ENCODE measurements at places on chromosomes 6 and 20.

DNA sequence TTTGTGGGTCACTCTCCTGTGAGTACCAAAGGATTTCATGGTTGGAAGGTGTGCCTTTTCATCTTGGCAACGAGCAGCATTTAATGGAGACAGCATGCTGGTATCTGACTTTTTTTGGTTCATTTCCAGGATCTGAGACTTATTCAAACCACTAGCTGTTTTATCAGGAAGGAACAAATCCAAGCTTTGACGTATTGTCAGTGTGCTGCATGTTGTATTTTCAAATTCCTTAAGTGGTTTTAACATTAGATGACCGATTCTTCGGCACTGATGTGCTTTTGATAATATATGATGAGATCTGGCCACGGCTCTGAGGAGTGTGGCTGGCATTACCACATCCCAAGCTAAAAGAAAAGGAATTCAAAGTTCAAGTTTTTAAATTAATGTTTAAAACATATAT, 6.4 kb downstream of the RMND1 start:
- no peak for DNase-seq

DNA sequence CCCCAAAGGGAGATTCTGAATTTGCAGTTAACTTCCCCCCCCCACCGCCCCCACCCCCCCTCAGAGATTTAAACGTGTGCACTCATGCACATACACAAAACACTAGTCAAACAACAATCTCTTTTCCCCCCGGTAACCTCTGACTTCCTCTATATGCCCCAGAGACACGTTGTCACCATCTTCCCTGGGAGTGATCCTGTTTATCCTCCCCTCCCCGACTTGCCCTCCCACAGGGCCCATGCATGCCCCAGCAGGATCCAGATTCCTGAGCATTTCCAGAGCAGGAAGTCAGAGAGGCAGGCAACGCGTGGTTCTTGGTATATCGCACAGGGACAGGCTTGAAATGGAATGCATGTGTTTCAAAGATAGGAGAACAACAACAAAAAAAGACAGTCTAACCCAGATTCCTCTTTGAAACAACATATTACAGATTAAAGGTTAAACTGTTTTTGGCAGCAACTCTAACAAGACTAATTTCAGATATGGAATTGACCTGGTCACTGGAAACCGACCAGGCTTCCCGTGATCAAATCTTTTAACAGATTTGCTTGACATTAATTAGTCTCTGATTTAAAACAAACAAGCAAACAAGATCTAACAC, 1.3 kb downstream of the BLCAP start:
- DNase-seq, result no peak

DNA sequence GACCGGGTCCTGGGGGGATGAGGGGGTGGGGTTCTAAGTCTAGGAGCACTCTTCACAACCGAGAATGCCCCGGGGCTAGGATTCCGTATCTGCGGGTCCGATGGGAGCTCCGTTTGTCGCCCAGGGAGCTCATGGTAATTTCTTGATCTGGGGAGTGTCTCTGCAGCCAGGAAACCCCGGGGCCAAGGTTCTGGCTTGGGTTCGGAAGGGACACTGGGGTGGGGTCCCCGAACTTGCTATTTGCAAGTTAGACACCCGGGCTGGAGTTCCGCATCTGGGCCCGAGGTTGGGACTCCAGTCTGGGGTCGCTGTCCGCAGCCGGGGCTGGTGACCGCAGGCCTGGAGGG, 397 bp downstream of the PEDS1 start:
- no peak for DNase-seq

DNA sequence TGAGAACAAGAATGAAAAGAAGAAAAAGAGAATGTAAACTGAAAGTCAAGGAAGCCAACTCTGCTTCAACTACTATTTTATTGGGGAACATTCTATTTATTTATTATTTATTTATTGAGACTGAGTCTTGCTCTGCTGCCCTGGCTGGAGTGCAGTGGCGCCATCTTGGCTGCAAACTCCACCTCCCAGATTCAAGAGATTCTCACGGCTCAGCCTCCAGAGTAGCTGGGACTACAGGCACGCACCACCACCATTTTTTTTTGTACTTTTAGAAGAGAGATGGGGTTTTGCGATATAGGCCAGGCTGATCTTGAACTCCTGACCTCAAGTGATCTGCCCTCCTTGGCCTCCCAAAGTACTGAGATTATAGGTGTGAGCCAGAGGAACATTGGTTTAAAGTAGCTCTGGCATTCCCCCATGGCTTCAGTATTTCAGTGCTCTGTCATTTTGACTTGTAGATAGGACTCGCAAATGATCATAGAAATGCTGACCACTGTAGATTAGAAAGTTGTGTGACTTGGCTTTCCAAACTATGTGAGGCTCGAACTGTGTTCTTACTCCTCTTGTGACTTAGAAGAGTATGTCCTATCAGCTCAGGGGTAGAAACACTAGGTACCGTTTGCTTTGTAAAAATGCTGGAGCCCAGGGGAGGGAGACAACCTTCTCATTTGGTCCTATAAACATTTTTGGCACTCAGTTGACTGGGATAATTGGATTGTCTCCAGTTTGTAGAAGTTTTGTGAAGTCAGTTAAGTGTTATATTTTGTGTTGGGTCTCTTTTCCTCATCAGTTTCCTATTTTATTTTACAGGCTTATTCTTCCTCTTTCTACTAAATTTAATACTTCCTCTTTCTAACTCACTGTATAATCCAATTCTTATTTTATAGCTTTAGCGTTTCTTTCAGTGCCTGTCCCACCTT, 544.9 kb upstream of the CITED2 start:
- no peak for DNase-seq

- DNase-seq, result no peak
Measured at GRCh38 chr20:48759631-48760245, 68.1 kb downstream of the PREX1 start.
